Caco-2 (cell line): ENCODE measurements at places on chromosomes 5 and 9.

- DNase-seq = no peak
These were observed 78.1 kb upstream of the UBTD2 start for GRCh38 chr5:172361566-172362238.

GRCh38 chr5:122412966-122413365 is 100.9 kb downstream of the SNCAIP start:
- DNase-seq = no peak

DNA sequence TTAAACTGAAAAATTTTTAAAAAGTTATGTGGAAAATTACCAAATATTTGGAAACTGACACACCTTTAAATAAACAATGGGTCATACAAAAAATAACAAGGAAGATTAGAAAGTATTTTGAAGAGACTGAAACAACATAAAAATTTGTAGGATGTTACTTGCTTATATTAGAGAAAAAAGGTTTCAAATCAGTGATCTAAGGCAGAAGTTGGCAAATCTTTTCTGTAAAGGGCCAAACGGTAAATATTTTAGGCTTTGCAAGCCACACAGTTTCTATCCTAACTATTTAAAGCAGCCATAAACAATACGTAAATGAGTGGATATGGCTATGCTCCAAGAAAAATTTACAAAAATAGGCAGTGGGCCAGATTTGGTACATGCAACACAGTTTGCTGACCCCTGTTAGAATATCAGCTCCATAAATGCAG is 81.3 kb downstream of the OXCT1 start:
- DNase-seq = no peak

DNA sequence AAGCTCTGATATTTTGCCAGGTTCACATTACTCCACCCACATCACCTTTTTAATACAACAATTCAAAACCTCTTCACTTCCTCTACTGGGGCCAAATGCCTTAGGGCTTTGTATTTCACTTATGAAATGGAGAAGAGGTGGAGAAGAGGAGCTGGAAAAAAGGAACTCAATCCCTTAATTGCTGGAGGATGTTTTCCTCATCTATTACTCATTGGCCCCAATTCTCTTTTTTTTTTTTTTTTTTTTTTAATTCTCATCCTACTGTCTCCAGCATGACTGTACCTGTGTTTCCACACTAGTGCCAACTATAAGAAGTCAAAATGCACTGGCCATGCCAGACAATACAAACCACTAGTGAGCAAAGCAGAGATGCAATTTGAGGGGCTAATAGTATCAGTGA is 20.9 kb downstream of the FAM13B start:
- no peak for DNase-seq

- no peak for DNase-seq
These were observed 51.2 kb downstream of the IPPK start for GRCh38 chr9:92618633-92619225.

GRCh38 chr5:177111720-177112394 is 21.7 kb upstream of the NSD1 start:
- peak; percentile 87 for DNase-seq

DNA sequence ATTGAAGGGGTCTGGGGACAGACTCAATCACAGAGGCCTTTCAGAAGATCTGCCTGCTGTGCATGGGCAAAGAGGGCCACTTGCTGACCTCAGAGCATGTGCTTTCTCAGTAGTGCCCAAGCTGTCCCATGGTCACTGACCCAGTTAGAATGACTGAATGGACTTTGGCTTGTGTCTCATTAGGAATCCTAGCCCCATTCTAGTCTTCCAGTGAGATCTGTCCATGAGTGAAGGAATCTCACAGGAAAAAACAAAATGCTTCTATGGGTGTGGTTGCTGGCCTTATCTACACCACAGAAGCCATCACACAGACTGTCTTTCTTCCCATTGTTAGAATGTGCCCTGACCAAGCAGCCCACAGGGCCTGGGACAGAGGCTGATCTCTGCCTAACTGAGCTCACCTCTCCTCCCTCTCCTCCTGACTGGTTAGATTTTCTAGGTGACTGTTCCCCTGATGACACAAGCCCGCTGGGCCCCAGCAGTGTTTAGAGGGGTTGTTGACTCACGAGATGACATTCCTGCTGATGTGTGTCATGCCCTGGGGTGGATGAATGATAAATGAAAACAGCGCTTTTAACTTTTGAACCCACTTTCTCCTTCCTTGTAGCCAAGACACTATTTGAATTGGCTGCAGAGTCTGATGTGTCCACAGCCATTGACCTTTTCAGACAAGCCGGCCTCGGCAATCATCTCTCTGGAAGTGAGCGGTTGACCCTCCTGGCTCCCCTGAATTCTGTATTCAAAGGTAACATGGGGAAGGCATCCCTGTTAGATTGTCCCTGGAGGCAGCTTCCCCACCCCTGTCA is 24.8 kb downstream of the TGFBI start:
- DNase-seq = peak; percentile 87

- no peak for DNase-seq
These were observed 74.3 kb upstream of the ICE1 start for GRCh38 chr5:5348135-5348534.

- DNase-seq = no peak
These were observed 48.8 kb upstream of the GOLPH3 start for GRCh38 chr5:32222723-32223470.

DNA sequence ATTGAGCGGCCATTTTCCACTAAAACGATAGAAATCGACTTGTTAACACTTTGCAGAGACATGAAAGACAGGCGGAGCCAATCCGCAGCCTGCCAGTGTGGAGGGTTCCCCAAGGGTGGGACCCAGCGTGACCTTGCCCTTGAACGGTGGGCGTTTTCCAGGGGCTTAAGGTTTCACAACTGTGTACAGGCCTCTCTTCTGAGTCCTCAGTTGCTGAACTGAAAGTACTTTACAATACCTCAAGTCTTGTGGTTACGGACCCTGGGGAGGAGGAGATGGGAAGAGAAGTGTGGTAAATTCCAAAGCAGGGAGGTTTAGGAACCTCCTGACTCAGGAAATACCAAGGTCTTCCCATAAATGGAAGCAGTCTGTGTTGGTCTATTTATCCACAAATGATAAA is 68.2 kb upstream of the CKMT2 start:
- no peak for DNase-seq

- DNase-seq = no peak
These were observed 12.8 kb downstream of the AFAP1L1 start for GRCh38 chr5:149284501-149284900.
